ENCODE measurements at places on chromosomes 4 and X.
A peak's percentile ranks its signal among the peaks of the same experiment; 100 is the strongest.

- no peaks in the 10 kb centered on the region for H3K27me3 ChIP-seq
- H3K36me3 ChIP-seq, result peaks cover 2% of the 10 kb centered on the region
- no peak overlapping the region for H3K4me3 ChIP-seq
- H3K27ac ChIP-seq, result no peak overlapping the region
- peak; percentile 23 for DNase-seq
- peaks cover 8% of the 10 kb centered on the region for H3K4me1 ChIP-seq
Observed at GRCh38 chr4:110119337-110119736, 79.1 kb downstream of the ELOVL6 start.

DNA sequence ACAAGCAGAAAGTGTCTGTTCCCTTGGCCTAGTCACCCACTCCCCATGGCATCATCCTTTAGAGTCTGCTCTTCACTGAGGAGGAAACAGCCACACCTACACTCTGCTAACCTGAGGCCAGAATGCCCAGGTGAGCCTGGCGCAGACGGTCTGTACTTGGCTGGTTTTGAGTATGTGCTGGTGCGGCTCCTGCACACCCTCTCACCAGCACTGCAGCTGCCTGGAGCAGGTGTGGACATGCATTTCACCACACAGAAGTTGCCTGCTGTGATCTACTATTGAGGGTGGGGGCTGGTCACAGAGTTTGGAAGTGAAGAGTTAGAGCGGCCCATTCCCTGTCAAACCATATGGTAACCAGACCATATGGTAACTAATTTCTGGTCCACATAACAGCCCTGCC, 39.5 kb downstream of the KANTR start:
- H3K36me3 ChIP-seq, result peaks cover 1% of the 10 kb centered on the region
- no peaks in the 10 kb centered on the region for H3K27me3 ChIP-seq
- H3K4me1 ChIP-seq, result peaks cover 3% of the 10 kb centered on the region

GRCh38 chrX:121245763-121246162, 198.4 kb downstream of the GLUD2 start:
- no peak overlapping the region for H3K27ac ChIP-seq
- no peaks in the 10 kb centered on the region for H3K27me3 ChIP-seq
- no peak for DNase-seq

- H3K27ac ChIP-seq, result no peak overlapping the region
- no peaks in the 10 kb centered on the region for H3K36me3 ChIP-seq
- H3K27me3 ChIP-seq, result no peaks in the 10 kb centered on the region
Observed at GRCh38 chrX:73508861-73509260, 54.1 kb upstream of the CHIC1 start.

- H3K4me3 ChIP-seq, result no peak overlapping the region
- no peaks in the 10 kb centered on the region for H3K4me1 ChIP-seq
- DNase-seq, result peak; percentile 43
- H3K27ac ChIP-seq, result no peak overlapping the region
- H3K27me3 ChIP-seq, result peaks cover 11% of the 10 kb centered on the region
Observed at GRCh38 chr4:154622598-154622997, 10.1 kb upstream of the FGG start.

DNA sequence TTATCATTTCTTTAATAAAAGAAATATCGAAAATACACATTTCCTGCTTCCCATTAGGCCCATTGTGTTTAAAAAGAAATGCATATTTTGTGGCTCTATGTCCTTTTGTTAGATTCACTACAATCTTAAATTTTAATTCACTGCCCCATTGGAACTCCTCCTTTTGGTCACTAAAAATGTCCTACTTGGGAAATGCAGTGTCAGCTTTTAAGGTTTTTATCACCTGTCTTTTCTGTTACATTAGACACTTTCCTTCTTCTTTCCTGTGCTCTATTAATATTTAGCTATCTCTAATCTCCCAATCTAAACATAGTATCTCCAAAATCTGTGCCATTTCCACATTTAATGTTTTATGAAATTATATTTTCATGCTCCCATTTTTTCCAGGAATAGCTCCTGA, 164.9 kb upstream of the SPOCK3 start:
- H3K27ac ChIP-seq, result no peak overlapping the region
- H3K4me3 ChIP-seq, result no peak overlapping the region
- no peaks in the 10 kb centered on the region for H3K27me3 ChIP-seq
- no peak for DNase-seq
- no peaks in the 10 kb centered on the region for H3K36me3 ChIP-seq
- no peaks in the 10 kb centered on the region for H3K4me1 ChIP-seq

DNA sequence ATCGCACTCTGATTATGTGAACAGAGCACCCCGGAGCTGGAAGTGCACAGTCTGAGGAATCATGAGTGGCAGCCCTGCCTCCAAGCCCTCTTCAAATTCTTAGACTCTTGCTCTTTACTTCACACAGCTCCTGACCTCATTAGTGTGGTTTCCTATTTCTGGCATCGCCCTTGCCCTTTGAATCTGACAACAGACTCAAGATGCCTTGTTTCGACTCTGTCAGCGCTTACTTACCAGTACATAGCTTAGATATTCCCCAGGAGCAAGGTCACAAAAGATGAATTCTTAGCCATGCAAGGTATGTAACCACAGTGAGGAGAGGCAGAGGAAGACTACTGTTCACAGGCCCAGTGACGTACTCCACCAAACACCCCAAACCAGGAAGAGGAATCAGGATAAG, 167.2 kb downstream of the KDR start:
- H3K4me1 ChIP-seq, result peaks cover 19% of the 10 kb centered on the region
- H3K36me3 ChIP-seq, result no peaks in the 10 kb centered on the region
- peaks cover 5% of the 10 kb centered on the region for H3K27me3 ChIP-seq
- no peak overlapping the region for H3K4me3 ChIP-seq
- peak overlapping the region; percentile 43 for H3K27ac ChIP-seq

DNA sequence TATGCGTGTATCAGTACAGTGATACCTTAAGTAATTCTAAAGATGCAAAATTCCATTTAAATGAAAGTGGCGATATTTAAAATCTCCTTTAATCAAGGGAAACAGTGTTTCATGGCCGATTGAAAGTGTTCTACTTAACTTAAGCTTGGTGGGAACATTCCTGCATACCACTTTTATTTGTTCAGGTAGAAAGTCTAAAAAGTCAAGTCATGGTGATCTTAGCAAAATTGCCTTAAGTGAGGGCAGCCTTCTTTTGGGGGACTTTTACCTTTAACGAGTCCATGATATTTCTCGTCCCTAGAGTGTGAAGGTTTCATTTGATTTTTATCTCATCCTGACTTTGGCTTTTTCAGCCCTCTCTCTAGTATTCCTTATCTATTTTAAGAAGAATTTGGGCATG, 149.2 kb downstream of the KDM6A start:
- H3K4me3 ChIP-seq, result no peak overlapping the region
- H3K36me3 ChIP-seq, result peaks cover 13% of the 10 kb centered on the region
- no peak overlapping the region for H3K27ac ChIP-seq
- no peaks in the 10 kb centered on the region for H3K27me3 ChIP-seq
- H3K4me1 ChIP-seq, result no peaks in the 10 kb centered on the region
- no peak for DNase-seq
